Activated CD8-positive, alpha-beta memory T cell treated with anti-CD3 and anti-CD28 coated beads for 1 hour (primary cell): ENCODE measurements at places on chromosomes 4 and X.

GRCh38 chr4:17336986-17337385 lies 174.9 kb downstream of the QDPR start:
- no peak for DNase-seq

DNA sequence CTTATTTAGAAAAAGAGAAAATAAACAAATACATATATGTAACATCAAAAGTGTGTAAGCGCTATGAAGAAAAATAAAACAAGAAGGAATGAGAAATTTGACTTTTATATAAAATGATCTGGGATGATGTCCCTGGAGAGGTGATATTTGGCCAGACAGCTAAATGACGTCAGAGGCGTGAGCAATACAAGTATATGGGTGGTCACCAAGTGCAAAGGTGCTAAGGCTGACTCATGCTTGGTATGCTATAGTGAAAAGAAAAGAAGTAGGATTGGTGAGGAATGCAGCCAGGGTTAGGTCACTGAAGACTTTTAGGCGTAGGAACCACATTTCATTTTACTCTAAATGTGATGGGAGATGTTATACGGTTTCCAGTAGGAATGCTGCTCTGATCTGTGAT lies 1049.1 kb upstream of the TENM3 start:
- no peak for DNase-seq

DNA sequence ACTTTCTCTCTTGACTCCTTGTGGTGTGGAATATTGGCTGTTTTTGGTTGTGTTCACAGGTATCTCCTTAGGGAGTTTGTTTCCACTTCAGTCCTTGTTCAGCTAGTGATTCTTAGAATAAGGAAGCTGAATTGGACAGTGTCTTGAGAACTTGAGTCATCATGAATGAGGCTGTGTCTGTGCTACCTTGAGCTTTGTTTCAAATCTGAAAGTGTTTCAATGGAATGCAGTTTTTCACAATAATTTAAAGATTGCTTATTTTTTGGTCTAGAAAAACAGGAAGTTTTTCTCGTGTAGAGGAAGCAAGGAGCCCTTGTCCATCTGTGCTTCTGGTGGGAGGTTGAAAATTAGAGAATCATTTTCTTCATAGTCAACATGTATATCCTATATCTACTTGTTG lies 76.5 kb downstream of the ZNF518B start:
- no peak for DNase-seq

DNA sequence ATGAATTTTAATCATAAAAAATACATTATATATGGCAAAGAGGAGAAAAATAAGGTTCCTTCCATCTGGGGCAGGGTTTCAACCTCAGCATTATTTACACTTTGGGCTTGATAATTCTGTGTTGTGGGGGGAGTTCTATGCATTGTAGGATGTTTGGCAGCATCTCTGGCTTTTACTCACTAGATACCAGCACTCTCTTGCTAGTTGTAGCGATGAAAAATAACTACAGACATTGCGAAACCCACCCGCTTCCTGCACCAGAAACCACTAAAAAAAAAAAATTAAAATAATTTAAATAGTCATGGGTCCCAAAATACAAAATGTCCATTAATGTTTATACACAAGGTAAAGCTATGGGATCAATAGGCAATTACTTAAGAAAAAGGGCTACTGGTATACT lies 52.7 kb downstream of the PPP3CA start:
- no peak for DNase-seq

DNA sequence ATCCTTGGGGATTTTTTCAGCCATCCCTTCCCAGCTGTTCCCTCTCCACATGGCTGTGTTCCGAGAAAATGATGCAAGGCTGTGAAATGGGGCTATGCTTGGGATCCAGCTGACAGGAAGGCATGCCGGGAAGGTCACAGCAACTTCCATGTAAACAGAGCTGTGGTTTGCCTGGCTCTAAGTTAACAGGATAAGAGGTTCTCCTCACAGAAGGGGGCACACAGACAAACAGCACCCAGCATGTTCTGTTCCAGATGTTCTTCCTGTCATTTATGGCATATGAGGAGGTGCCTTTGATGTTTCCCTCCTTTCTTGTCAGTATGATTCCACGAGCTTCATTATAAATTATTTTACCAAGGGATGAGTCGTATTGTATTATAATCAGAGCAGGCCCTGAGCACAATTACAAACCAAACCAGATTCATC lies 220.7 kb downstream of the ANTXR2 start:
- no peak for DNase-seq

- DNase-seq, result no peak
These were observed 23.9 kb downstream of the ARHGAP36 start for GRCh38 chrX:131081772-131082740.

GRCh38 chr4:103075435-103075893 lies 1.1 kb downstream of the SLC9B2 start:
- DNase-seq, result no peak

DNA sequence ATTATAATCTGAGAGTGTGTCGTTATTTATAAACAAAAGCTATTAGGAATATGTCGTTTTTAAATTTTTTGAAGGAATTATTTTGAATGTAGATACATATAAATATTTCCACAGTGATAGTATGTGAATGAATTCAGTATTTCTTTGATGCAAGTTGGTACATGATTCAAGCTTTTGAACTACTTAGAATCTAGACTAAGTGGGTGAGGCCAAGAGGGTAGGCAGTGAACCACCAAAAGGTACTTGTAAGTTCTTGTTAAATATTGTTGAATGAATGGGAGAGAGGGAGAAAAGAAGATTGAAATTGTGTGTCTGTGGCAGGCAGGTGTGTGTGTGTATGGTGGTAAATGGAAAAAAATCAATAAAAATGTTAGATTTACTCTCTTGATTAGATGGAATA lies 69.6 kb downstream of the ARFIP1 start:
- DNase-seq, result no peak
